NCI-H82 (cell line): ENCODE measurements at places on chromosomes 5 and 9.
A peak's percentile ranks its signal among the peaks of the same experiment; 100 is the strongest.

DNA sequence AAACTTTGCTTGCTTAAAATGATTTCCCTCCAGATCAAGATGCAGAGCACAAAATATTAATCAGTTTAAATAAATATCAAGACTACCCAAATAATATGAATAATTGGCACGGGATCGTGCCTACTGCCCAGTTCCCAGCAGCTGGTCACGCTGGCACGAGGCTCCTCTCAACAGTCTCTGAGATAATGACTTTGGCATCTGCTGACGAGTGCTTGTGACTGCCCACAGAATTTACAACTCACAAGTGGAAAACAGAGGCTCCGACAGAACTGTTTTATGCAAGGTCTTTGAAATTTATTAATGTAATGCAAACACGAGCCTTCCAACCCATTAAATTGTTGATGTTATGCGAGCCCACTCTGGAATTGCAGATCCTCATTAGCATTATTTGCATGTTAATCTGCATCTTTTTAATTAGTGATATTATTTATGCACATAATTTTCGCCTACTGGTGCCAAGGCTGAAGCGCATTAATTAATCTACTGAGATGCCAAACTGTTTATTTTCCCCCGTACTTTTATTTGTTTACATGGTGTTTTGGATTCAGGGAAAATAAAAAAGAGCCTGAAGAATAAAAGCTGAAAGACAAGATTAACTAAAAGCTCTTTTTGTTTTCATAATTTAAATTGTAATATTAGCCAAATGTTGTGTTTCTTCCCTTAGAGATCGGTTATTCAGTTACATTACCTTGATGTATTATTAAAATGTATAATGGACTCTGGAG is 369.3 kb upstream of the IRX1 start:
- no peak for DNase-seq

DNA sequence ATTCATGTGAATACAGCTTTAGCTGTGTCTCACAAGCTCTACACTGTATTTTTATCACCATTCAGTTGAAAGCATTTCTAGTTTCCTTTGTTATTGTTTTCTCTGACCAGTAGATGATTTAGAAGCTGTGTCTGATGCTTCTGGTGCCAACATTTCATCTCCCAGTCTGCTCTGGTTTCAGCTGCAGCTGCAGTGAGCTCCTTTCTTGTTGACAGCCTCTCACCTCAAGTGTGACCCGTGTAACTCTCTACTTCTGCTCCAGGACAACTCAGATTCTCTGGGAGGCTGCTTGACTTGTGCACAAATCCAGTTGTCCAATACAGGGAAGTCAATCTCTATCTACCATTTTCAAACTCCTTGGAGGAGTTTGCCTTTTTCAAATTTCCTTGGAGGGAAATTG is 504.8 kb downstream of the DIRAS2 start:
- no peak for DNase-seq

- no peak for DNase-seq
Observed at GRCh38 chr5:126124706-126125345, 298.4 kb upstream of the GRAMD2B start.

- DNase-seq = no peak
Observed at GRCh38 chr5:132209901-132210545, 17.6 kb downstream of the P4HA2 start.

DNA sequence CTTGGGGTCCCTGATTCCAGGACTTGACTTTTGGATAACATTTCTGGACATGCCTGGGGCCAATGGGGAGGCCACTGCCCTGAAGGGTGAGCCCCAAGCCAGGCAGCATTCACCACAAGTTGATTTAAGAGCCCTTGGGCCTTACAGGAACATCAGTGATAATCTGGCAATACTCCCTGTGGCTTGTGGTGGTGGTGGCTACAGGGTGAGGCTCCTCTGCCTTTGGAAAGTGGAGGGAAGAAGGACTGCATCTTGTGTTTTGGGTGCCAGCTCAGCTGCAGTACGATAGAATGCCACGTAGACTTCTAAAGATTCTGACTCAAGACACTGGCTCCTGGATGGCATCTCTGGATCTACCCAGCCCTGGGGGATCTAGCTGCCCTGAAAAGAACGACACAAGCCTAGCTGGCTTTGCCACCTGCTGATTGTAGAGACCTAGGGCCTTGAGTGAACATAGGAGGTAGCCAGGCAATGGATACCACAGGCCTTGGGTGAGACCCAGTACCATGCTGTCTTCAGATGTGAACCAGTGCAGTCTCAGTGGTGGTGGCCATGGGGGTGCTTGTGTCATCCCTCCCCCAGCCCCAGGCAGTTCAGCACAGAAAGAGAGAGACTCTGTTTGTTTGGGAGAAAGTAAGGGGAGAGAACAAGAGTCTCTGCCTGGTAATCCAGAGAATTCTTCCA is 79.0 kb upstream of the DAP start:
- no peak for DNase-seq

DNA sequence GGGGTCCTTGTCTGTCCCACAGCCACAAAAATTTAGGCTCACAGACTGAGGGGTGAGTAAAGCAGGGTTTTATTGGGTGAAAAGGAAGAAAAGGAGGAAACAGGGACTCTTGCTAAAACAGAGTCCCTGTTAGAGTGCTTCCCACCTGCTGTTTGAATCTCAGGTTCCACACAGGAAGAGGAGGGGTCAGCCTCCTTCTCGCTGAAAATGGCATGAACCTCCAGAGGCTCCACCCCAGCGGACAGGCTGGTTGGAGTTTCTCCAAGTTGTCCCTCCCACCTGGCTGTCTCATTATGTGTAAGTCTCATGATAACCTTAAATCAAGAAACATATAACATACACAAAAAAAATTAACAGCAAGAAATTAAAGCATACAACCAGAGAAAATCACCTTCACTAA is 28.3 kb upstream of the UHRF2 start:
- no peak for DNase-seq

DNA sequence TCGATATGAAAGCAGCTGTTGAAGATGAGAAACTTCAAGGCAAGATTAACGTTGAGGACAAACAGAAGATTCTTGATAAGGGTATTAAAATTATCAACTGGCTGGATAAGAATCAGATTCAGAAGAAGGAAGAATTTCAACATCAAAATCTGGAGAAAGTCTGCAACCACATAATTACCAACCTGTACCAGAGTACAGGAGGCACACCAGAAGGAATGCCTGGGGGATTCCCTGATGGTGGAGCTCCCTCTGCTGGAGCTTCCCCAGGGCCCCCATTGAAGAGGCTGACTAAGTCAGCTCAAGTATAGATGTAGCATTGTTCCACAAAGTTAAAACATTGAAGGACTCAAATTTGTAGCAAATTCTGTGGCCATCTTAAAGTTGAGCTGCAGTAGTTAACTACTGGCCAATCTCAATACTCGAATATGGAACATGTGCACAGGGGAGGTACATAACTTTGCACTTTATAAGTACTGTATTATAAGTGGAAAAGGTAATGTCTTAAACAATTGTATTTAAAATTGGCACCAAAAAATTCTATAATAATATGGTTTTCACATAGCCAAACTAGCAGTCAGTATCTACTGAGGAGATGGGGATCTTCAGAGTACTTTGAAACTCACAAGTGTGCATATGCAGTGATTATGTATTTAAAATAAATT is 237.5 kb downstream of the CHSY3 start:
- DNase-seq = no peak

- peak; percentile 76 for DNase-seq
Observed at GRCh38 chr9:16619402-16619801, 251.1 kb downstream of the BNC2 start.

- no peak for DNase-seq
Observed at GRCh38 chr5:179720222-179720621, 12.4 kb upstream of the MAML1 start.

GRCh38 chr9:35749515-35750255 is 598 bp downstream of the RGP1 start:
- peak; percentile 40 for DNase-seq

DNA sequence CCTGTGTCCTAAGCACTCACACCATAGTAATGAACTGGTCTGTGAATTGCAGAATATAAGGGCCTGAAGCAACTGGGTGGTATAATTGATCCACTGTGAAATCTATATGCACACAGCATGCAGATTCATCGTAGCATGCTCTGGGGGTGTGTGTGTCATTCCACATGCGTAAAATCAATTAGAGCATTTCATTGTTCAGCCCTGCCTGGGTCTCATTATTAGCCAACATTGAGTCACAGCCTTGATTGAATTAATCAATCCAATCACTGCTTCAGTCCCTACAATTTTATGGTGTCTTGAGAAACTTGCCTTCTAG is 248.0 kb downstream of the ADAMTSL1 start:
- no peak for DNase-seq
